ENCODE measurements at places on chromosomes 16 and 17.

DNA sequence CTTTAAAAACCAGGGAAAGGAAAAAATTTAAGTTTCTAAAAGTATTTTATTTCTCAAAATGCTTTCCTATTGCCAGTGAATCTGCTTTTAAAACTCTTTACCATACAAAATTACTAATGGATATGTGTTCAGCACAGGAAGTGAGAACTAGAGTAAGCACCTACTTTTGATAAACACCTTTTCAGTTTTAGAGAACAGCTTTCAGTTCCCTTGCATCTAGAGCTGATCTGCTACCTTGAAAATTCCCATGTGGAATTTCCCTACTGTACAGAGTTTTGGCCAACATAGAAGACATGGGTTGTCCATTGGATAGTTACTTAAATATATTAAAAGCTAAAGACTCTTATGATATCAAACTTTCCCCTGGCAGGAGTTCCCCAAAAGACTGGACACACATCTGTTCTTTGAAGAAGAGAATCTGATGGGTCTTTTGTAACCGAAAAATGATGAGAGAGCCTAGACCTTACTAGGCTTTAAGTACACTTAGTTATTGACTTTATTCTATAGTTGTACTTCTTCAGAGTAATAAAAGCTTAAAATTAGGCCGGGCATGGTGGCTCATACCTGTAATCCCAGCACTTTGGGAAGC lies 112.1 kb upstream of the CNTNAP4 start:
- no peak for DNase-seq

DNA sequence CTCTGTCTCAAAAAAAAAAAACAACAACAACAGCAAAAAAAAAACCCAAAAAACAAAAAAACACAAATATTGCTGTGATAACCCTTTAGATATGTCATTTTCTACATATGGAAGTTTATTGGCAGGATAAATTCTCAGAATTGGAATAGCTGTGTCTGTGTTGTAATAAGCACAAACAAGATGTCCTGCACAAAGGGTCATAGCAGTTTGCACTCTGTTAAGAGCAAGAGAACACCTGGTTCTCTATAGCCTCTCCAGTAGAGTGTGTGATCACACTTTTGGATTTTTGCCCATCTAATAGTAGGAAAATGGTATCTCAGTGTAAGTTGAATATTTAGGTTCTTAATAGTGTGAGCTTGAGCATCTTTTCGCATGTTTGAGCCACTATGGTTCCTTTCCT lies 60.4 kb downstream of the USP43 start:
- DNase-seq: no peak

- DNase-seq: peak; percentile 48
Measured at GRCh38 chr16:1771188-1771863, at the start of gene NME3. NME3 (minus strand) TSS chr16:1771543; CDS start chr16:1771534, 9 bp downstream.

GRCh38 chr16:14576069-14576468 lies 54.0 kb downstream of the PARN start:
- DNase-seq: no peak

DNA sequence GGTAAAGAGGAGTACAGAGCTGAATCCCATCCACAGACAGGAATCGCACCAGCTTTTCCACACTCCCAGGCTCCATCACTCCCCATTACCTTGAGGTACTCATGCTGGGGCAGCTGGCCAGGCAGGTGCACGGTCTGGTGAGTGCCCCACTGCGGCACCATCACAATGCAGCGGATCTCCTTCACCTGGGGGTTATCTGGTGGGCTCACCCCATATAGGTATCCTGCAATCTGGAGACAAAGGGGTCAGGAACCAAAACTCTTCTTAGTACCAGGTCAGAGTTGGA lies 1.8 kb upstream of the RILP start:
- DNase-seq: no peak
